ENCODE measurements at places on chromosomes 6 and 20.
A peak's percentile ranks its signal among the peaks of the same experiment; 100 is the strongest.

DNA sequence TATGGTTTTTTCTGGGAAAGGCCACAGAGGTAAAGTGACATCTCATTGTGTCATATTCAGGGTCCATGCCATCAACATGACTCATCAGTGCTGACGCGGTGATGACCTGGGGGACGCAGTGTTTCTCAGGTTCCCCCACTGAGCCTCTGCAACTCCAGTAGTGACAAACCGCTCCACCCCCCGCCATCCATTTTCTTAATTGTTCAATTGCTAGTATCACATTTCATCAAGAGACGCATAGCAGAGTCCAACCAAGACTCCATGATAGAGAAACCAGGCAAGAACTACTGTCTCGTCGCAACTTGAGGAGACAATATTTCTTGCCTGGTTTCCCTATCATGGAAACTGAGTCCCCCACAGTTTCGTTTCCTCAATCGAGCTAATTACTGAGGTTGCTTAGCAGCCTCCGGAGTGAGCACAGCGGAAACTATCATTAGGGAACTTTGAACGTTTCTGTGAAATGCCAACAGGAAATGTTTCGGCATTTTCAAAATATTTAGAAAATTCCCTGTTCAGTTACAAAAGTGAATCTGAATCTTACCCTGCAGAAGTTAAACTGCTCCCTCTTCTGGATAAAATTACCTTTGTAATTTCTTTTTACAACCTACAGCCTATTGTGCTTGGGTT is 12.2 kb upstream of the SERPINB1 start:
- DNase-seq, result no peak

DNA sequence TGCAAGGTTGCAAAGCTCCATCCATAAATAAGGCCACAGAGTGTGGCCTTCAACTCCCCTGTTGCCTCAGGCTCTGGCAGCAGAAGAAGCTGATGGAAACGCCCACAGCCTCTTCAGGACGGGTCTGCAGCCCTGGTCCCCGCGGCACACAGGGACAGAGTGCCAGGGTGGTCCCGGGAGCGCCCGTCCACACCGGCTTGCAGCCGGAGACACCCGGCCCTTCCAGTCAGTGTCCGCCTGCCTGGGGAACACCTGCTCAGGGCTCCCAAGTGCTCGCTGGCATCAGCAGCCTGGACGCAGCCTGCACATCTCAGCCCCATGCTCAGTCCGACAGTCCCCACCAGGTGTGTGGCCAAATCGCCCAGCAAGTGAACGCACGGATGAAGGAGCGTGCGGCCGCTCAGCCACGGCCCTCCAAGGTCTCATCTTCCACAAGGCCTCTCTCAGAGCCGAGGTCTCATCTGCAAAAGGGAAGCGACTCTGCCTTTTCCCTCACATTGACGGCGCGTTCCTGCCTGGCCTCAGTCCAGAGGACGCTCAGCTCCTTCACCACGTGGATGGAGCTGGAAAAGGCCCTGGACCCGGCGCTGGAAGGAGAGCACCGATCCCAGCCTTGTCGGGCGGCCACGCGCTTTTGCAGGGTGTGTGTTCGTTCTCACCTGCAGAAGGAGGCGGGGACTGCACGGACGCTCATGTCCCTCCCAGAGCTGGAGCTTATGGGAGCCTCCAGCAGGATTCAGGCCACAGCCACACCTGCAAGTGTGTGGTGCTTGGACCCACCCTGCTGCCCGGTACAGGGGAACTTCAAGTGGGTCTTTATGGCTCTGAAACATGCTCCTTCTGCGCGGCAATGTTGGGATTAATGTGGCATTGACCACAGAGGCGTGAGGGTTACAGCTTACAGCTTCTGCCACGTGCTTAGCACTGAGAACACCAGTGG is 180.4 kb downstream of the DLL1 start:
- no peak for DNase-seq

DNA sequence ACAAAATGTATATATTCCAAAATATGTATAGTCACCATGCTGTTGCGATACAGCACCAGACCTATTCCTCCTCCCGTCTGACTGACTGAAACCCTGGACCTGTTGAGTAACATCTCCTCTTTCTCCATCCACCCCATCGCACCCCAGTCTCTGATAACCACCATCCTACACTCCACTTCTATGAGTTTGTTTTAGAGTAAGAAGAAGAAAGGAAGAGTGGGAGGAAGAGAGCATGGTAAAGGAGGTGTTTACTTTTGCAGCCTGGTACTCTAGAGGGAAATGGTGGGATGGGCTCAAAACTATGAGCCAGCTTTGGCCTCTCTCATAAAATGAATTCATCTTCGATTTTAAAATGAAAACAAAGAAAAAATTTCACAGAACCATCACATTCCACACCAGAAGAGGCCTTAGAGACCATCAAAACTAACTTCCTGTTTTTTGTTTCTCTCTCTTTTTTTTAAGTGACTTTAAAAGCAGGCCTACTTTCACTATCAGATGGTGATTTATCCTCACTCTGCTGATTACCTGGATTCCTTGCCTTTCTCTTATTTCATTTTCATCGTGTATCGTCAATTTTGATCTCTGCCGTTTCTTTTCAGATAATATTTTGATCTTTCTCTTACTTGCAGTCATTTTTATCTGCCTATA is 16.8 kb upstream of the FUCA2 start:
- DNase-seq, result peak; percentile 52

GRCh38 chr6:33768644-33769120 is 20.2 kb downstream of the LEMD2 start:
- peak; percentile 70 for DNase-seq

DNA sequence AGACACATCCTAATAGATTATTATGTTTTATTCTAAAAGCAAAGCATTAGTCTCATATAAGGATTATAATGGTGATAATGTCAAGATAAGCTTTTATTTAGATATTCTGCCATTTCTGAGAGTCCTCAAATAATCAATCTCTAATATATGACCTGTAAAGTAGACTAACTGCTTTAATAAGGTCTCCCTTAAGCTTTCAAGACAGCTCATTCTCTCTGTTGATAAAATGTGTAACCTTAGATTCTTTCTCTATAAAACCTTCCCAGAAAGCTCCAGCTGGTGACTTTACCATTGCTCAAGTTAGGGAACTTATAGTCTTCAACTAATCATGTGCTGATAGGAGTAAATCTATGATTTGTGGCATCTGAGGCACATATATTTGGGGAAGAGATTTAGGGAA is 457.8 kb downstream of the MEI4 start:
- no peak for DNase-seq

DNA sequence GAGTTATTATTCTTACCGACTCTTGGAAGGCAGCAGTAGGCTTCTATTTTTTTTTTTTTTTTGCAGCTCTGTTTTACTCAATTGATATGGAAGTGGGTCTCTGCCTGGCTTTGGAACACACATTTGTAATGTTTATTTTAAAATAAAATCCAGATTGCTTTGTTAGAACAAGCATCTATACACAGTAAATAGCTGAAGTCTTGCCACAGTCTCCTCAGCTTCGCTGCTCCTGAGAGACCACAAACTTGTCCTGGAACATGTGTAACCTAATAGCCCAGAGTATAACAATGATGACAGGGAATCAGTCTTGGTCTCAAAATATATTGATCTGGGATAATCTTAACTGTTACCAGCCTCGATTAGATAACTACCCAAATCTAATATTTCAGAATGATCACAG is 299.8 kb upstream of the NOX3 start:
- DNase-seq, result no peak

DNA sequence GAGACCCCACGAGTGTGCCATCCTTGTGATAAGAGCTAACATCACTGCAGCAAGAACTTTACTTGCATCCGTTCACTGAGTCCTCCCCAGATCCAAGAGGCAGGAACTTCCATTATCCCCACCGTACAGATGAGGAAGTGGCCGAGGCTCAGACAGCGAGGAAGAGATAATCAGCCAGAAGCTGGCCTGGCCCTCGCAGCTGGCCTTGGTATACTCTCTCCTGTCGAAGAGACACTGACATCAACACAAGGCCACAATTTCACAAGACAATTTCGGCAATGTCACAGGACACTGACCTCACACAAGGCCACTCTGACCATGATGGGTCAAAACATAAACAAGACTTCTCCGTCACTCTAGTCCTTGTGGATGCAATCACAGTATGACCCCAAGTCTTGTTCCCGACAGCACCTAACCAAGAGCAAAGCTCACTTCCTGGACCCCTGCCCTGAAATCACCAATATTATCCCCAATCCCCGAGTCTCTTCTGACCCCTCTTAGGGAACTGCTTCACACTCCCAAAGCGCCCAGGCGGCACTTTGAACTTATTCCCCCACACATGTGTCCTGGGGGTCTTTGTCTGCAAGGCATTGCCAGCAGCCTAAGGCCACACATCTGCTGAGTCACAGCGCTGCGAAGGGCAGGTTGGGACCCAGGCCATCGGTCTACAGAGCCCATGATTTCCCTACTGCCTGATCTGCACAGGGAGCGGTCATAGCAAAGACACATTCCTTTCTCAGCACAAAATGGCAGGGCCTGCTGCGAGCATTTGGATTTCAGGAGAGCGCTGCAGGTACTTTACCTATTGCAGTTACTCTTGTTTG is 14.8 kb upstream of the VAPB start:
- peak; percentile 36 for DNase-seq

DNA sequence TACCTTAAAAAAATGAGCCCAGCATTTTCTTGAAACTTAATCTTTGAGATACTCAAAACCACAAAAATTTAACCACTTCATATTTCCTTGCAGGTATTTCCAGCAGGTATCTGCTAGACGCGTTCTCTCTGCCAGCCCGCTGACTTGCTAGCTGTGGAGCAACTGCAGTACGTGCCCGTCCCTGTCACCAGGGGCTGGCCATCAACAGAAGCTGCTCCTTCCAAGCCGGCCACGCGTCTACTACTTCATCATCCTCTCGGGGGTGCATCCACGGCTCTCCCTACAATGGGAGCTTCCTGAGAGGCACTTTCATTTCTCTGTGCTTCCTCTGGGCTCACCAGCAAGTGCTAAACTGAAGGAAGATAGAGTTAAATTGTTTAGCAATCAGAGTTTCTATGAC is 132.4 kb downstream of the DTNBP1 start:
- no peak for DNase-seq

DNA sequence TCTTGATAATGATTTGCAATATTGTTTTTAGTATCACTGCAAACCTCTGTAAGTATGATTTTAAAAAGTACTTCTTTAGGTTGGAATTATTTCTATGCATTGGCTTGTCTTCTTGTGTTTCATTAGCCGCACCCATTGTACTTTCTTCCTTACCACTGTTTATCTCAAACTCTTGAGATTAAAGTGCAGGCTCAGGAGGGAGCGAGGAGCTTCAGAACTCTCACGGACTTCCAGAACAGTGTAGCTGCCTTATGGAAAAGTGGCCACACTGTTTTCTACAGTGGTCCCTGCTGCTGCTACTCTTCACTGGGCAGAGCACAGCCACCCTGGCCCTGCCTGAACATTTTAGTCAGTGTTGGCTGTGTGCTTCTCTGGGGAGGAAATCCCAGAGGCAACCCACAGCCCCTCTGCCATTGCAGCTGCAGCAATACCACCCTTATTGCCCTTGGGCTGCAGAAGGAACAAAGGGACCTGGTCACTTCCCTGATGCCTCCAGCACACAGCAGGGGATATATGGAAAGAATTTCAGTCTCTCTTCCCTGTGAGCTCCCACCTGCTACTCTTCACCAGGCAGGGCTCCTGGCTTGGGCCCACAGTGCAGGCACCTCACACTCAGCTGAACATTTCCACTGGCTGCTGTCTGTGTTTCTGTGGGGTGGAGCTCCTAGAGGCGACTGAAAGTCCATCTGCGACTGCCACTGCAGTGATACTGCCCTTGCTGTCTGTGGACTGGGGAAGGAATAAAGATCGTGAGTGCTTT is 91.7 kb upstream of the MAP3K4 start:
- DNase-seq, result no peak

DNA sequence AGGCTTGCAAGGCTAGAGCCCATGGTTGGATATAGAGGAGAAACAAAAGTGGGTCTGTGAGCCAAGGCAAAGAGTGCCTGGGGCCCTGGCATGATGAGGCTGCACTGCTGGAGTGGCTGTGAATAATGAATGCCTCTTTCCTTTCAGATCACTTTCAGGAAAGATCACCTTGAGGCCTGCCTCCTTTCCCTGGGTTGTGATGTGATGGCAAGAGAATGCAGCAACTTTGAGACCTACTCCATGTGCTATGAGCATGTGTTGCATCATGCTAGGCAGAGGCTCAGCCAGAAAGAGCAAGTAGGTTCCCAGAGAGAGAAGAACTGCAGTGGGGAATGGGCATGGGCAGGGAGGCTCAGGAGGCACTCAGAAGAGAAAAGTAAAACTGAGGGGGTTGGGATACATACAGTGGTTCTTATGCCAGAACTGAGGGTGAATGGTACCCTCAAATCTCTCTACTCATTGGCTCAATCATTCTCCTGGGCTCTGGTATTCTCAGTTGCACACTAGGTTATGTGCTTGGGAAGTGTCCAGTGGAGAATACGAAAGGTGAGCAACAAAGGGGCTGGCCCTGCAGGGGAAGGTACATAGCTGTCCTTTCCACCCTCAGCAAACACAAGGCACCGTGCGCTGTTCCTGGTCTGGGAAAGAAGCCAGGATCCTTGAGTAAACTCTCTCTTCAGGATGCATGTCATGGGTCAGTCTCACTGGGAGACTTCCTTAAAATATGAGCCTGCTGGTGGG is 45.9 kb downstream of the CD164 start:
- DNase-seq, result no peak

All from KBM-7 (cell line).